ENCODE measurements at places on chromosomes 6 and 20. TPM values are rescaled to one million over a fixed set of nuclear protein-coding genes. Genes with fewer than 3 reads are reported as not detected.

- DNase-seq = no peak
Observed at GRCh38 chr20:3192226-3193015, 12.1 kb downstream of the DDRGK1 start.

DNA sequence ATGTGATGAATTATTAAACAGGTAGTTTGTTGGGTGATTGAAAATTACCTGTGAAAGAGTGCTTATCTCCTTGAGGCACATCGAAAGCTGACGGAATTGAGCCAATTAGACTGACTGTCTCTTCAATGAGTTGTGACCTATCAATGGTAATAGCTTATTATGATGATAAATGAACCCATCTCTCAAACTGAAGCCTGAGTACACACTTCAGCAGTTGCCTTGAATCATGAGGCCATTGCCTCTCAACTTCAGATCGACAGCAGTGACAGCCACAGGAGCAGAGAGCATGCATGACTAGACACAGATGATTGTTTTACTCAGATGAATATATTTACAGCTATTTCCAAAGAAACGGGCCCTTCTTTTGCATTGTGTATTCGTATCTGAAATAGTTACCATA lies 323.9 kb downstream of the LAMA2 start:
- no peak for DNase-seq

GRCh38 chr20:2305029-2305428 lies 9.2 kb downstream of the TGM3 start:
- no peak for DNase-seq

- no peak for DNase-seq
Observed at GRCh38 chr6:80145509-80145908, 39.0 kb downstream of the BCKDHB start.

DNA sequence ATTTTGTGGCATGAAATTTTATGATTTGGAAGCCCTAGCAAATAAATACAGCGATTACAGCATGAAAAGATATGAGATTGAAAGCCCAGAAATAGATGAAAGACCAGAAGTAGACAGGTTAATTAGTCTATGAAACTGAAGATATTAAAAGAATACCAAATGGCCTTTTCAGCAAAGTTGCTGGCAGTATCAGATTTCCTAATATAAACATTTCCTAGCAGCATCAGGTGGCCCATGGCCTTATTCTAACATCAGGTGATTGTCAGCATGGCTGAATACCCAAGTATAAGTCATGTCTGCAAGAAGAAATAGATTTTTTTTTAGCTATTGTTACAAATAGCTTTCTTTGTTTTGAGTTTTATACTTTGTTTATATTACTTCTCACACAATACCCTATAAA lies 93.2 kb downstream of the CLVS2 start:
- DNase-seq = no peak

- DNase-seq = no peak
Observed at GRCh38 chr6:136609873-136610706, 59.9 kb upstream of the MAP7 start.

Gene LCA5
- total RNA-seq = 3.8 TPM

Gene TFAP2D
- not detected for total RNA-seq

Gene PGC
- 0.42 TPM for total RNA-seq
